NCI-H2107 (cell line): ENCODE measurements at places on chromosomes 1 and 21.
A peak's percentile ranks its signal among the peaks of the same experiment; 100 is the strongest.

DNA sequence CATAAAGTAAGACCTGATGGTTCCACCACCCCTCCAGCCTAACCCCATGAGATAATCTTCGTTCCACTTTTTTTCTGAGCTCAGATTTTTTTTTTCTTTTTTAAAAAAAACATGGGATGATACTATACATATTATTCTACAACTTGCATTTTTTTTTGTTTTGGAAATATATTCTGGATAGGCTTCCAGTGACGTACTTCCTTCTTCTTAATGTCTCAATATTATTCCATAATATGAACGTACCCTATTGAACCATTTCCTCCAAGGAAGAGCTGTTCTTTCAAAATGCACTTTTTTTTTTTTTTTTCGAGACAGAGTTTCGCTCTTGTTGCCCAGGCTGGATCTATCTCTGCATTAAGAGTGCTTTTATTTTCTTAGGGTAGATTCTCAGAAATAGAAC is 1.5 kb downstream of the EDEM3 start:
- DNase-seq: no peak

DNA sequence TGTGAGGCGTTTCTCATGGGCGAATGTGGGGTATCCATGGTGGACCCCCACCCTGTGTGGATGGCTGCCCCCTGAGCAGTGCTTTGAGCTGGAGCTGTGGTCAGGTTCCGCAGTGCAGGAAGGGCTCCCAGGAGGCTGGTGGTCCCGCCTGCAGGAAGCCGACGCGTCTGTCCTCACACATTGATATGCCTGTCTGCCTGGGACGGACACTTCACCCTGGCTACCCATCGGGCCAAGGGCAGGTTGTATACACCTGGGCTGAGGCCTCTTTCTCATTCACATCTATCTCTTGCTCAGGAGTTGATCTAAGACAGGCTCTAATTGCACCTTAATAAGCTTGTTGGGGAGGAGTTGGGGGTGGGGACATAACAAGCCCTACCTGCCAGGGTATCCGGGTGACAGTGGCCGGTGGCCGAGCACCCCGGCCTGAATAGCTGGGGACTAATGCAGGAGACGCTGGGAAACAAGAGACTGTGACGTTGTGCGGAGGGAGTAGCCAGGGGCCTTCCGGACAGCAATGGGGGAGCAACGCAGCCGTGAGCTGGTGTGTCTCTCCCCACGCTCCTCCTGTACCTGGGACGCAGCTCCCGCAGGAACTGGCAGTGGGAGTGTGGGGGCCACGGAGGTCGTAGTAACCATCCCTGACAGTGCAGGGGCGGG is 21.7 kb downstream of the PDXK start:
- no peak for DNase-seq

DNA sequence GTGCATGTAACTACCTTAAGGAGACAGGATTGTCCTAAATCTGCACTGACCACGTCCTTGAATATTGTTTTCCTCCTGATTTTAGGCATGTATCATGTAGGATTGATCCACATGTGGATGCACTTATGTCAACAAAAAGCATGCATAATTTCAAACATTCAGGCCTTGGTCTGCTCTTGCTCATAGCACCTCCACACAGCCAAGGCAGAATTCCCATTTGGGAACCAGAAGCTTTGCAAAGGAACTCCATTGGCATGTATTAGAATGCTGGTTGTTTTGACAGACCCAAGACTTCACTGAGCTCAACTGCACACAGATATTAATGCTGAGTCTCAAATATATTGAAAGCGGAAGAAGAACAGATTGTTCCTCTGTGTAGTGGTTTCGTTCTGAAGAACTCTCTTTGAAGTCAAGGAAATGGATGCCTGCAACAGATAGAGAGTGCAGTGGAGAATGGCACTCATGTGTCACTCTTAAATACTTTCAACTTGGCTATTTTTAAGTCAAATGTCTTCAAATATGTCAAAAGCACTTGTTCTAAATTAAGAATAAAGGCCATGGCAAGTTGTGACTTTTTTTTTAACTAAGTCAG is 387.6 kb downstream of the LTN1 start:
- DNase-seq: no peak

DNA sequence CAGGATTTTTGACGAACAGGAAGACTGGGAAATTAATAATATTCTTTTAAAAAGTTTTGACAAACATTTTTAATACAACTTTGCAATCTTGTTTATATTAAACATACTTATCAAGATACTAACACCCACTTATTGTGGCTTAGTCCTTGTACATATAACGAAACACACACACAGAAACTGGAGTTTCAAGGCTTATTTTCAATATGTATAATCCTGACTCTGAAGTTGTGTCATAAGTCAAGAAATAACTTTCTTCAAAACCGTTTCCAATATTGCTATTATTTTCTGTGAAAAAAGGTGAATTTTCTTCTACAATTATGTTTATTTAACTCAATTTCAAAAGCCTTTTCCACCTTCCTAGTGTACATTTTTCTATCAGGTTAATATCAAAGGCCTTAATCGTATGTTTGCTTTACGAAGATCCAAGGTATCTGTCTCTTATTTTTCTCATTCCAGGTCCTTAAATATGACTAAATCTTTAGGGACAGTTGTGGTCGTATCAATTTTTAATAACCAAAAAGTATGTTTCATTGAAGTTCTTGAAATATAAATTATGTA is 1.8 kb downstream of the CDKN2C start:
- DNase-seq: no peak

DNA sequence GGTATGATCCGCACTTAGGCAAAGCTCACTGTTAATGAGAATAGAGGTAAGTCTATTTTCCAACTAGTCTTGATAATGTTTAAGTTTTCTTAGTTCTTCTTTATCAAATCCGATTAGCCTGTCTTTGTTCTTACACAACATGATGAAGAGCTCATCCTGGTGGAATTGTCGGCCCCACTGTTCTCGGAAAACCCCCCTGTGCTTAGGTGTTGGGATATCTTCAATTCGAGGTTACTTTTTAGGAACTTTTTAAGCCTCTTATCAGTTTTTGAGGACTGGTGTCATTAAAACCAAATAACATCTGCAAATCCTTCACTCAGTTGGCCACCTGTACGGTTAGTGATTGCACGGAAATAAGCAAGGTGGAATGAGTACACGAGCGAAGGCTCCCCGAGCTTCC is 60.7 kb upstream of the KIF26B start:
- DNase-seq: no peak

DNA sequence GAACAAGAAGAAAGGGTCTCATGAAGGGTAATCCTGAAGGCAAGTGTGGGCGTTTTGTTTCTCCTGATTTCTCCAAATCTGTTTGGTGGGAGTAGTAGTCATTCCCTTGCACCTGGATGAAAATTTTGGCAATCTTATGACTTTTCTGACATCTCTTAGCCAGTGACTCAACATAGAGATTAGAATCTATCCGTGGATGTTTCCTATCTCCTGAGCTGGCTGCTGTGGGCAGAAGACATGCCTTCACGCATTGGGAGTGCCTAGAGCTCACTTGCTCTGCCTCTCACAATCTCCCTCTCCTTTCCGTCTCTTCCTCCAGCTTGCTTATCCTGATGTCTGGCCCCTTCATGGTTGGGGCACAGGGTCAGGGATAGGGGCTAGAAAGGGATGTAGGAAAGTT is 174.2 kb upstream of the NFIA start:
- DNase-seq: no peak

DNA sequence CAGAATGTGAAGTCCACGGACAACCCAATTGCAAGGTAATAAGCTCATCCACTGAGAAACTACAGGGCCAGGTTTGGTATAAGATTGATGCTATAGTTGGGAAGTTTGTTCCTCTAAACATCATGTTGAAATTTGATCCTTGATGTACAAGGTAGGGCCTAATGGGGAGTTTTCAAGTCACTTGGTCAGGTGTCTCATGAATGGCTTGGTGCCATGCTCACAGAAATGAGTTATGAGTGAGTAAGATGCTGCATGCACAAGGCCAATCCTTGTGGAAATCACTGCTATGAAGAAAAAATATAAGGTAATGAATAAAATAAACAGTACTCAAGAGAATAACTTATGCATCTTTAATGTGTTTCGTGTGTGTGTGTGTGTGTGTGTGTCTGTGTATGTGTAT is 1891.2 kb downstream of the NCAM2 start:
- DNase-seq: no peak

GRCh38 chr1:92832537-92833114 is 786 bp downstream of the RPL5 start:
- DNase-seq: no peak

- peak; percentile 80 for DNase-seq
These were observed 10.4 kb upstream of the KCNA2 start for GRCh38 chr1:110616587-110616986.

GRCh38 chr1:25675729-25676476 is 59.3 kb downstream of the MAN1C1 start:
- DNase-seq: no peak

DNA sequence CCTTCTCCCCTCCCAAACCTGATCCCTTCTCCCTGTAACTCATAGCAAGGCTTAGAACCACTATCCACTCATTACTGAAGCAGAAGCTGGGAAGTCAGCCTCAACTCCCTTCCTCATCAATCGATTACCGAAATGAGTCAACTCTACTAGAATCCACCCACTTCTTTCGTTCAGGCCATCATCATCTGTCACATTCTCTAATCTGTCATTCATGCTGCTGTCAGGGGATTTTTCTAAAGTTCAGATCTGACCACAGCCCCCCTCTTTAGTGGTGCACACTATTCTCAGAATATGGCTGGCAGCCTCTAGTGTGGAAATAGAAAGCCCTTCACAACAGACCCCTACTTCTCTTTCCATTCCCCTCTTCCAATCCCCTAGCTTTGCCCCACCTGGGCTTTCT is 5.1 kb downstream of the NT5C1A start:
- no peak for DNase-seq

- DNase-seq: no peak
These were observed 40.3 kb downstream of the HSF2BP start for GRCh38 chr21:43618940-43619339.

DNA sequence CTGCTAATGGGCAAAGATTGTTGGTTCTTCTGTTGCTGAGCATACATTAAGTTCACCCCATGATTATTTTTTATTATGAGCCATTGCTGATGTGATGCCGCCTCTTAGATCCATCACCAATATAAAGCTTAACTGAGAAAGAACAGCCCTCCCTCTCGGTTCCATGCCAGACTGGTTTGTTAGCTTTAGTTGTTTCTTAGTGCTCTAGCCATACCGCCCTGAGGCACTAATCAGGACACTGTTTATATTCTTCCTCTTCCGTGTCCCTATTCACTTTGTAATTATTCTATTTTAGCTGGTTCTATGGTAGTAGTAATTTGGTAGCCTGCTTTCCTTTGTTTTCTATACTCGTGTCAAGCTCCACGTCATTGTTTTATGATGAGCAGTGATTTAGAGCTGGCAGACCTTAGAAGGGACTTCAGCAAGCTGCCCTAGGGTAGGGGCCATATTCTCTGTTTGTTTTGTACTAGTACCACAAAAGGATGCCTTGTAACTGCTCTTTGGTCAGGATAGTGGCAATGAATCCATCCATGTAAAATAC is 27.3 kb upstream of the PDPN start:
- no peak for DNase-seq

DNA sequence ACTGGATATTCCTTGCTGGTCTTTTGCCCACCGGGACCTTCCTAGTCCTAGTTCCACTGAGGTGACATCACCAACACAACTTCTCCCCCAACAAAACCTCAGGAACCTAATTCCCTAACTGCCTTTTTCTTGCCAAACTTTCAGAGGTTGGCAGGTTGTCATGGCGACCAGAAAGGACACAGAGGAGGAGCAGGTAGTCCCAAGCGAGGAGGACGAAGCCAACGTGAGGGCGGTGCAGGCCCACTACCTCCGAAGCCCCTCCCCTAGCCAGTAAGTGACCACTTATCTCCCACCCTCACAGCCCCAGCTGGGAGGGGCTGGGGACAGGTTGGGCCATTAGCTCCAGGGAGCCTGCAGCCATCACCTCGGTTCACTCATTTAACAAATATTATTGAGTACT is 815 bp downstream of the STYXL2 start:
- no peak for DNase-seq

DNA sequence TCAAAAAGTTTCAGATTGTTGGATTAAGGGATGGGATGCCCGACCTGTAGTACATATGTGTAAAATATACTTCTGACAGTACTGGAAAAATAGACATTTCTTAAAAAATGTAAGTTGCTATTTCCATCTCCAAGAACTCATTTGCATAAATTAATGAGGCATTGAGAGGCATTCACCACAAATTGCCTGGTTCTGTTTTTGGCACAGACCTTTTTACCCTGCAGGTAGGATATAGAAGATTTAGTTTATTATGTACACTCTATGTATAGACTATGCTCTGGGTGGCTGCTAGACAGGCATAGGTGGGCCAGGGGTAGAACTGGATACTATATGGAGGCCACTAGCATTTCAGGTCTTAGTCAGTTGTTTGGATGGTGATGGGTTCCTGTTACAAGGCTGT is 8.0 kb downstream of the CCDC17 start:
- DNase-seq: no peak

DNA sequence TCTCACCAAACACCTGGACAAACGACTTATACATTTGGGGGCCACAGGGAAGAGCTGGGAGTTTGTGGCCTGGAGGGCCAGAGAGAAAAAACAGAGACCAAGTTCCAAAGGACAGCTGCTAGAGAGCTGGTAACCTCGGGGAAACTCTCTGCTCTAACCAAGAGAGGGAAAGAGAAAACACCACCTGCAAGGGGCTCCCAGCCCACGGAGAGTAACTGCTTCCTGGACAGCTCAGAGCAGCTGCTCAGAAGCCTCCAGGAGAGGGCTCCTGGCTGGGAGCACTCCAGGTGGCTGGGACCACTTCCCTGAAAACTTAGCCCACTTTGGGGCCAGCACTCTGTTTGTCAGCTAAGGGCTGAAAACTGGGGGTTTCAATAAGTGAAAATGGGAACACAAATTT is 154.8 kb upstream of the GRIK3 start:
- peak; percentile 57 for DNase-seq

DNA sequence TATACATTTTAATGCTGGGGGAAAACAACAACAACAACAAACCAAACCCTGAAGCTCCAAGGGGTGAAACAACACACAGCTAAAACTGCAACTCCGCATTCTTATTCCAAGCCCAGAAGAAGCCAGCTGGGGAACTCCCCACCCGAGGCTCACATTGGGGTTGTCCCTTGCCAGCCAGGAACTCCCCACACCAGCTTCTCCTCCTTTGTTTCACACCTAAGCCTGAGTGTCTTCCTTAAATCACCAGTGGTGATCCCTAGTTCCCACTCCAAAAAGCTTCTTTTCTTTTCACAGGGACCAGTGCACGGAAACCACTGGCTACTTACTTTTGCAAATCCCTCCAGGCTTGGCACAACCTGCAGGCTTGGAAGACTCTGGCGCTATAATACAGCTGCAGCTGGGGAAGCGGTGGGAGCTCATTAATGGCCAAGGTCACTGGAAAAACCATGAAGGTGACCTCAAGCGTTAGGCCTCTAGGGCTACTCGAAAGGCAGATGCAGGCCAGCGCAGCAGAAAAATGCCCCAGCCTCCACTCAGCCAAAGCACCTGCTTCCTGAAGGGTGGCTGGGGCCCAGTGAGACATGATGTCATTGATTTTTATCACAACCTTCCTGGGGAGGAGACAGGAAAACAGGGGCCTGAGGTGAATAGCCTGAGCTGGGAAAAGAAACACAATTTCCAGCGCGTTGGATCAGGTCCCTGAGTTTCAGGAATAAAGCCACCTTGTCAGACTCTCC is 40.1 kb downstream of the TLR5 start:
- no peak for DNase-seq
